NCI-H2029 treated with DMSO at 0.1 percent for 48 hours (cell line): ENCODE measurements at places on chromosomes 5 and 9.

DNA sequence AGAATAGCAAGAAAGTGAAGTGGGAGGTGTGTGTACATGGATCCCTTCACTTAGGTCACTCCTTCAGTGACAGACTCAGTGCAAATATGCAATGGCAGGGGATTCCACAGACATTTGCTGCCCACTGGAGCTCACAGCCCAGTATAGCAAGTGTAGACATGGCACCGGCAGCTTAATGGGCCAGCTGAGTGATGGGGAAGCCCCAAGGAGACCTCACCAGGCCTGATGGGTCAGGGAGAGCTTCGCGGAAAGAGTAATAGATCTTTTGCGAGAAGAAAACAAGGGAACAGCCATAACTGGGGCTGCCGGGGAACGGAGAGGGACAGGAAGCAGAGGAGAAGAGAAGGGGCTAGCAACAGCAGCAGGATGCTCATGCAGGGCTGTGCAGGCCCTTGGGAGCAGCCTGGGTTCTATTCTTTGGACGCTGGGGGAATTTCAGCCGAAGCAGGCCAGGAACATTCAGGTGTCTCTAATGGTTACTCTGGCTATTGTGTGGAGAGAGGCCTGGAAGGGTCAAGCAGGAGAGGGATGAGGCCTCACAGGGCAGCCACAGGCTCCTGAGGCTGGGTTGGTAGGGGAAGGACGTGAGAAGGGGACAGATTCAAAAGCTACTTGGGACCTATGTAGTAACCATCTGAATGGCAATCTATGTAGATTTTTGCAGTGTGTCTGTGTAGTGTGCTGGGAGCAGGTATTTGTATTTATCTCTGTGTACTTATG is 27.0 kb downstream of the TCF7 start:
- no peak for DNase-seq

DNA sequence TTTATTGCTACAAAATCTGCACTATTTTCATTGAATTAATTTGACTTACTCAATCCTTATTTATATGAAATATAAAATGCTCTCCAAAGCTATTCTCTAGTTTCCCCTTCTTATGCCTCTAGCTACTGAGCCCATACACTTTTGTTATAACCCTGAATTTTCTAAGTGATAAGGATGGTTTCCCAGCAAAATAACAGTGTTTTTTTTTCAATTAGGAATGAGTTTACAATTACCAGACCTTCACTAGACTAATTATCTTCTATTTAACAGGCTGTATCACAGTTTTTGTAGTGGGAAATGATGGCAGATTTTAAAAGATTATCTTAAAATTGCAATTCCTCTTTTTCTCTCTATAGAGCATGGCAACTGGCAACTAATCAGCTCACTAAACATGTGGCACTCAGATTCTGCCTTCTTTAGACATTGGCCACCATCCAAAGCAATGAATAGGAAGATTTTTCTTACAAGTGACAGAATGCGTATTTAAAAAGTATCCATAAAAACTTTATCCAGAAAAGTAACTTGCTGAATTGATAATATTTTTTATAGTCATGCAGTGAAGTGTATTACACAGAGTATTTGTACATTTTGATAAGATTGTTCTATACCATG is 585.7 kb upstream of the ZNF608 start:
- DNase-seq, result no peak

- no peak for DNase-seq
Observed at GRCh38 chr9:18067548-18068120, 406.3 kb upstream of the ADAMTSL1 start.

GRCh38 chr5:149355688-149356087 is 2.2 kb upstream of the PCYOX1L start:
- DNase-seq, result no peak

- DNase-seq, result no peak
Observed at GRCh38 chr9:105541838-105542237, 16.1 kb upstream of the FKTN start.

DNA sequence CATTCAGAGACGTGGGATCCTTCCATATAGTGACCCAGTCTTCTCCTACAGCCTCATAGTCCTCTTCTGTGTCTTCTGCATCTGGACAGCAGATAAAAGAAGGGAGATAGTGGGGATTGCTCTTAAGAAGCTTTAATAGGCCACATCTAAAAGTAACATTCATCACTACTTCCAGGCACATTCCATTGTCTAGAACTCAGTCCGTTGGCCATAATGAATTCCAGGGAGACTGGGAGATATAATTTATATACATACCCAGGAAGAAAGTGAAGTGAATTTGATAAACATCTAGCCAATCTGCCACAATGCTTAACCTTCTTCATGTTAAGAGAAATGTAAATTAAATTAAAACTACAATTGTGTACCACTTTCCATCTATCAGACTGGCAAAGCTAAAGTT is 22.5 kb upstream of the GLIPR2 start:
- DNase-seq, result no peak

DNA sequence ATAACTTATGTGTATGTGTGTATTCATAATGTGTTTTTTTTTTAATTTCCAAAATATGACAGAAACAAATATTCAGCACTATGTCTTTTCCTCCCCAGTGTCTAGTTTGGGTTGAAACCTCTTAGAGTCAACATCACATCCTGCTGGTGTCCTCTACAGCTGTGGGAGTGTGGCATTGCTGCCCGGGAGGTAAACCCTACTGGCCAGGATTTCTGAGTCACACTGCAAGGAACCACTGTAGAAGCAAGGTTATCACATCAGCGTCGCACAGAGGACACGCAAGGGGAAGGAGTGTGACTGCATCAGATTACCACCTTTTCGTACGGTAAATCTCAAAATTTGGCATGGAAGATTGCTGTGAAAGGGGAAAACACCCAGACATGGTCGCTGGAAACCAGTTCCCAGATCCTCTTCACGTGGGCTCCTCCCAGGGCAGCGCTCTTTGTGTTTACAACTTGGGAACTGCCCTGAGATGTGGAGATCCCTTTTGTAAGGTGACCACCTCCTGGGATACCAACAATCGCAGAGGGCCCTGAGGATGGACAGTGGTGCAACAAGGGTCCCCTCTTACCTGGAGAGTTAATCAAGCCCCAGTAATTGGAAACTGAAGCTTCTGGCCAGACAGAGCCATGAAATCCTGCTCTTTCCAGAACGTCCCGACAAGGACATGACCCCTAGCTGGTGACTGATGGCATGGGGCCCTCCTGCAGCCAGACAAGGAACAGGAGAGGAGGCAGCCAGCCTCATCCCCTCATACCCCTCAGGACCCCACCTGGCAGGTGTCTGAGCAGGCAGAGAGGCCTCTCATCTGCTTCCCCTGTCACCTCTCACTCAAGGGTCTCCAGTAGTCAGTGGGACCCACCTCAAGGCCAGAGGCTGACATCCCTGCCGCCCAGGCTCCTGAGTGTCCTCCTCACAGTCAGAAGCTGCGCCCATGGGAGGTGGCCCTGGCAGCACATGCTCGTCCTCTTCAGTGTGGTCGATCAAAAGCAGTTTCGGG is 194.7 kb downstream of the MED10 start:
- no peak for DNase-seq

GRCh38 chr9:97987487-97987886 is 4.3 kb downstream of the ANP32B start:
- DNase-seq, result no peak

GRCh38 chr5:33726422-33727165 is 165.2 kb downstream of the ADAMTS12 start:
- no peak for DNase-seq

GRCh38 chr9:110638381-110638954 is 30.1 kb upstream of the MUSK start:
- DNase-seq, result no peak

GRCh38 chr5:97600486-97600885 is 417.4 kb upstream of the RIOK2 start:
- no peak for DNase-seq

DNA sequence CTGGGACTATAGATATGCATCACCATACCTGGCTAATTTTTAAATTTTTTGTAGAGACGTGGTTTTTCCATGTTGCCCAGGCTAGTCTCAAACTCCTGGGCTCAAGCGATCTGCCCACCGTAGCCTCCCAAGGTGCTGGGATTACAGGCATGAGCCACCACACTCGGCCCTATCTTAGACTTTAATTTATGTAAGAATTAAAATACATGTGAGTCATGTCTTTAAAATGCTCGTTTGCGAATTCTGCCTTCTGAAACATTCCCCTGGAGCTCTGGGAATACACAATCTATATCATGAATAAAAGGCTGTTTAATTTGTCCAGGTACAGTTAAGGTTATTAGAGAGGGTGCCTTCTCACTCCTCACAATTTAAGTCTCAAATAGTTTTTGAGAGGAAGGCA is 32.8 kb downstream of the RHOBTB3 start:
- no peak for DNase-seq

- DNase-seq, result no peak
Observed at GRCh38 chr9:90684736-90685135, 42.1 kb upstream of the DIRAS2 start.

- DNase-seq, result no peak
Observed at GRCh38 chr5:73974871-73975360, 348.9 kb downstream of the ARHGEF28 start.

GRCh38 chr9:72726947-72727346 is 205.5 kb downstream of the TMC1 start:
- DNase-seq, result no peak

DNA sequence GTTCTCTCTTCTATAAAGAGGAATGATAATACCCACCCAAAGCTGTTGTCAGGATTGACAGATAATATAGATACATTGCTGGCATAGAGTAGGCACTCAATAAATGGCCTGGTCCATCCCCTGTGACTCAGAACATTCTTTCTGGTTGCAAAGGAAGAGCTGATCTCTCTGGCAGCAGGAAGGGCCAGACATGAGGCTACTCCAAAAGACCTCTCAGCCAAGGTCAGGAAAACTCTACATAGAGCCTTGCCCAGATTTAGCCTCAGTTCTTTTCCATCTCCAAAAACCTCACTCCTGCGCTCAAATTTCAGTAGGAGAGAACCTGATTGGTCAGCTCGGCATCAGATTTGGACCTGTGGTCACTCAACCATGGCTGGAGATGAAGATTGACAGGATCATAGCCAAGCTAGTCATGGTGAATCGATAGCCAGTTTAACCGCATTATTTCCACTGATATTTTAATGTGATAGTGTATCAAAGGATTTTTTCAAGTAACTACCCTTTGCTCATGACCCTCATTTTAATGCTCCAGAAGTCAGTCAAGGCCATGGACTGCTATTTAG is 319.6 kb downstream of the DRD1 start:
- no peak for DNase-seq

DNA sequence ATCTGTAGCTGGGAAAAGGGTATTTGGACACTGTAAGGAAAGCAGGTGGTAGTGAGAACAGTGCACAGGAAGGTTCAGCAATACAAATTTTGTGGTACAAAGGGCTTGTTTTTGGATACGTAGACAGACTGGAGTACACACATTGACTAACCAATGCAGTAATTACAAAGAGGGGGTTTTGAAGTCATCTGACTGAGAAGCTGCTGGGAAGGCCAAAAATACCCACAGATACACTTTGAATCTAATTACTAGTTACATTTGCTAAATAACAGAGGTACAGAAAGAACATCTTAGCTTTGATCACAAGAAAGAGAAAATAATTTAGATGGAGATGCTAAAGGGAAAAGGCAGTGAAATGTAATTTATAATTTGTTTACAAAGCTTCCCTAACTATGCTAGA is 45.9 kb downstream of the PKD2L2 start:
- DNase-seq, result no peak

DNA sequence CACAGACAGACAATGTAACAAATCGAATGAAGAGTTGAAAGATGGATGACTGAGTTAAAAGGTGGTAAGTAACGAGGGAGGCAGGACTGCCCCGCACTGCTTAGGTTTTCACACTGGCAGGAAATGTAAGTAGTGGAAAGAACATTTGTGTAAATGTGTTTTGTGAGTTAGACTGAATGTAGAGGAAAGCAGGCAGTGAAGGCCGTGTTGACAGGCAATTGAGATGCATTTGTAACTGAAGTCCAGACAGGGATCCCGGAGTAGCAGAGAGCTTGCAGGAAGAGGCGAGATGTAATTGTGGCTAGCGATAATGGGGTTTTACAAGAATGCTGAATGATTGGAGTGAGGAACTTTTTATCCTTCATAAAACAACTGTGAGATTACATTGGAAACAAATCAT is 20.0 kb upstream of the SH3PXD2B start:
- no peak for DNase-seq

DNA sequence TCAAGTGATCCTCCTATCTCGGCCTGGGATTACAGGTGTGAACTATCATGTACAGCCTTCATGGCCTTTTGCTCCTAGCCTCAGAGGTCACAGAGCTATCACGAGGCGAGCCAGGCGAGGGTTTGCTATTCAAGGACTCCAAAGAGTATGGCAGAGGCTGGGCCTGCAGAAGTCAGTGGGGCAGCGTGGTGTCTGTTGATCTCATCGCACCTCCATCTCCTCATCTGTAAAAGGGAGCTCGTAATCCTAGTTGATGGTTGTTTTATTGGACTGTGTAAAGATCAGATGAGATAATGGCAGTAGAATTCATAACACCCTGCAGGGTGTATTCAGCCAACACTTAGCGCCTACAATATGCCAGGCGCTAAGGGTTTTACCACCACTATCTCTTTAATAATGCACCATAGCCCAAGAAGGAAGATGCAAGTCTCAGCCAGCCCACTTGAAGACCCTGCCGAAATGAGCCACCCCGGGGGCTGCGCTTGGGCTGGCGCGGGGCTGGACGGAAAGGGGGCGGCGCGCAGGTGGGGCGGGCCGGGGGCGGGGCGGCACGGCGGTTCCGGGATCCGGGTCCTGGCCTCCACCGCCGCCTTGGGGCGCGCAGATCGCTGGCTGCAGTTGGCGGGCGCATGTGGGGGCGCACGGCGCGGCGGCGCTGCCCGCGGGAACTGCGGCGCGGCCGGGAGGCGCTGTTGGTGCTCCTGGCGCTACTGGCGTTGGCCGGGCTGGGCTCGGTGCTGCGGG is at the start of gene GALNT12:
Gene GALNT12, plus strand, starts transcription at position 601 of the 744 bp plus-strand sequence. Its CDS starts 29 bp downstream, at position 630.
- DNase-seq, result no peak

DNA sequence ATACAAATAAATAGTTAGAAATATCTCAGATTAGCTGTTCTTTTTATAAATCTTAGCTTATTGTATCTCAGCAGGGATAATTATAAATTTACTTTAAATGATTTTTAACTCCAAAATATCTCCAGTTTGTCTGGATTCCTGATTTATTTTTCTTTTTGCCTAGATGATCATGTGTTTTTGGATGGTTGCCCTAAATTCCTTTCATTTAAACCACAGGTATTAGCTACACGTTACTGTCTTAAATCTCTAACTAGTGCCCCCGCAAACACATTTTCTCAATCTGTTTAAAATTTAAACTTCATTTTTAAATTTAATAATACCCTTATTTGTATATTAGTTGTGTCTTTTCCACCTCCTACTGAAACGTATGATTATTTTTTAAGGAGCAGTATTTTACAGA is 5.6 kb downstream of the FER start:
- no peak for DNase-seq

DNA sequence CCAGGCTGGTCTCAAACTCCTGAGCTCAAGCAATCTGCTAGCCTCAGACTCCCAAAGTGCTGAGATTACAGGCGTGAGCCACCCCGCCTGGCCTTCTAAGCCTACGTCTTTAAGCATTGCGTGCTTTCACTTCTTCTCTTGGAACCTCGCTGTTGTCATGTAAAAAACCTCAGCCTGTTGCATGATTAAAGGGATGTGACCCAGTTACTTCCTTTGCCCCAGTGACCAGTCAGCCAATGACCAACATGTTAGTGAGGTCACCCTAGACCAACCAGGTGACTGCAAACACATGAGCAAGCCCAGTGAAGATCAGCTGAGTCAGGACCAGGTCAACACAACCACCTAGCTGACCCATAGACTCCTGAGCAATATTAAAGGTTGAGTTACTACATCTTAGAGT is 10.5 kb downstream of the KIF4B start:
- no peak for DNase-seq
